ENCODE measurements at places on chromosomes 11 and 22.

DNA sequence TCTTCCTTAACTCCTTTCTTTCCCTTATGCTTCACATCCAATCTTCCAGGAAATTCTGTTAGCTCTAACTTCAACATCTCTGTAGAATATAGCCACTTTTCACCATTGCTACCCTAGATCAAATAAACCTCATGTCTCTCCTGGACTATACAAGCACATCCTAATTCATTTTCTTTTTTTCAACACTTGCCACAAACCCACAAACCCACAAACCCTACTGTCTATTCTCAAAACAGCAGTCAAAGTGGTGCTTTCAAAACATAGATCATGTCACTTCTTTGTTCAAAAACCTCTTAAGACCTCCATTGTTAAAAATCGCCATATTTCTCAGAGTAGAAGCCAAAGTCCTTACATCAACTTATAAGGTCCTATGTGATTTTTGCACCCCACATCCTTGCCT, 94.3 kb downstream of the PIWIL4 start:
- no peak for DNase-seq

GRCh38 chr11:116503216-116504160, 269.3 kb downstream of the BUD13 start:
- no peak for DNase-seq

- DNase-seq, result no peak
Measured at GRCh38 chr11:111566324-111566723, 25.8 kb downstream of the LAYN start.

GRCh38 chr11:28963187-28963586, 855.0 kb downstream of the METTL15 start:
- DNase-seq, result no peak

DNA sequence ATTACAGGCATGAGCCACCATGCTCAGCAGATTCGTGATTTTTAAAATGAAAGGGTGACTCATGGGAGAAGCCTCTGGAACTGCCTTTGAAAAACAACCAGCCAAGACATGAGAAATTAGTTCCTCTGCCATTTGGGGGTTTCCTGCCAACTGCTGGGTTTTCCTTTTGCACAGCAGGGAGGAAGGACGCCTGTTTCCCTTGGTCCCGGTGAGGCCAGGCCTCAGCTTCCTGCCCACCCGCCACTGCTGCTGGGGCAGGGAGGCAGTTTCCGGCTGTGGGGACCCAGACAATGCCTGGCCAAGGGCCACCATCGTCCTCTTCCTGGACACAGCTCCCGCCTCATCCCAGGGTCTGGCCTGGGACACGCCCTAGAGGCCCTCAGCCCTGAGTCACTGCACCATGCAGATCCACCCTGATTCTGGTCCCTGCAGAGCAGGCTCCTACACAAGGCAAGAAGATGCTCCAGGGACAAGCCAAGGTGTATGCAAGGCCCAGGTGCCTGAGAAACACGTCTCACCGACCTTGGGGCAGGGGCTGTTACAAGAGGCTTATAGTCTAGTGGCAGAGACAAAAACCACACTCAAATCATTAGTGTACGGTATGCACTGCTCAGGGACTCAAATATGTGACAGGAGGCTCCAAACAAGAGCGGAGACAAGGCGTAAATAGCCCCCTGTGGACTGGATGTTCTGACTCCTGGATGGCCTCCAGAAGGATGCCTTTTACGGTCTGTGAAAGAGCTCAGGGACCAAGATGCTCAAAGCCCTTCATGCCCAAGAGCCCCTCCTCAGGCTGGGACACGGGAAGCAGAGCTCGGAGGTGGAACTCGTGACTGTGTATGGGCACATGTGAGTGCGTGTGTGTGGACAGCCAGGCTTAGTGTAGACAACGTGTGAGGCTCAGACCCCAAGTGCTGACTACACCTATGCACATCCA, 10.0 kb downstream of the PPM1F start:
- peak; percentile 84 for DNase-seq

DNA sequence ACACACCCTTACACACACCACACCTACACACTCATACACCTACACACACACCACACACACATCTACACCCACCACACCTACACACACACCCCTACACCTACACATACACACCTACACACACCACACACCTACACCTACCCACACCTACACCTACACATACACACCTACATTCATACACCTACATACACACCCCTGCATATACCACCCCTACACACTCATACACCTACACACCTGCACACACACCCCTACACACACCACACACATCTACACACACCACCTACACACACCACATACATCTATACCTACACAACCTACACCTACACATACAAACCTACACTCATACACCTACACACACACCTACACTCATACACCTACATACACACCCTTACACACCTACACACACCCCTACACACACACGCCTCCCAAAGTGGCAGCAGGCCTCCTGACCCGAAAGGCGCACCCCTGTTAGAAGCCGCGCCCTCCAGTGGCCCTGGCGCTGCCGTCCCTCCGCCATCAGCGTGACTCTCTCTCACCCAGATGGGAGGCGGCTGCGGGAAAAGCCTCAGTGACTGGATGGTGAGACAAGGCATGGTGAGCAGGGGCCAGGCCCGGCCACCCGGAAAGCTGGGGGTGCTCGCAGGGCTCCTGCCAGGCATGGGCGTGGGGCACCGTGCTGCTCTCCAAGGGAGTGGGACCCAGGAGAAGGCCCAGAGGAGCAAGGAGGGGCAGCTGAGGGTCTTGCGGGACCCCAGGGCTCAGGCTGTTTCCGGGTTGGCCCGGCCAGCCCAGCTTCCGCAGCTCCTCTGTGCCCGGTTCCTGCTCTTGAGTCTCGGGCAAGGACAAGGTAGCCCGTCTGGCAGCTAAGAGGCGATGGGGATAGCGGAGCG, 37.0 kb upstream of the HMOX1 start:
- no peak for DNase-seq

DNA sequence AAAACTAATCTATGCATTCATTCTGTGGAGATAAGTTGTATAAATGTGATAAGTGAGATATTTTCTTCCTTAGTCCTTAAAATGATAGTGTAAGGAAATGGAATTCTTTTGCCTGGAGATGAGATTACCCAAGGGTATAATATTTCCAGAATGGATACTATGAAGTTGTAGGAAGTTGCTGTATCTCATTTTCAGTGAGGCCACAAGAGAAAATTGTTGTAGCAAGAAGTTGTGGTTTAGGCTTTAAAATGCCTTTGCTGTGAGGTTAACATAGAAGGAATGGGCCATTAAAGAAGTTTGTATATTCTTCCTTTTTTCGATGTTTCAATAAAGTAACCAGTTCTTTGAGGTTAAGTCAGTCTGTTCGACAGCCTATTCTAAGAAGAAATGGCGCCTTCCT, 50.7 kb upstream of the LIN7C start:
- no peak for DNase-seq
